M059J (cell line): ENCODE measurements at places on chromosomes 13 and 19. TPM values are rescaled to one million over a fixed set of nuclear protein-coding genes. Genes with fewer than 3 reads are reported as not detected.

- DNase-seq: no peak
These were observed 87.6 kb downstream of the ZNF429 start for GRCh38 chr19:21593008-21593481.

Gene OR7D2
- total RNA-seq: 0.05 and 0.12 TPM in 2 replicates

GRCh38 chr13:32537580-32538142 is 934 bp downstream of the N4BP2L2 start:
- no peak for DNase-seq

DNA sequence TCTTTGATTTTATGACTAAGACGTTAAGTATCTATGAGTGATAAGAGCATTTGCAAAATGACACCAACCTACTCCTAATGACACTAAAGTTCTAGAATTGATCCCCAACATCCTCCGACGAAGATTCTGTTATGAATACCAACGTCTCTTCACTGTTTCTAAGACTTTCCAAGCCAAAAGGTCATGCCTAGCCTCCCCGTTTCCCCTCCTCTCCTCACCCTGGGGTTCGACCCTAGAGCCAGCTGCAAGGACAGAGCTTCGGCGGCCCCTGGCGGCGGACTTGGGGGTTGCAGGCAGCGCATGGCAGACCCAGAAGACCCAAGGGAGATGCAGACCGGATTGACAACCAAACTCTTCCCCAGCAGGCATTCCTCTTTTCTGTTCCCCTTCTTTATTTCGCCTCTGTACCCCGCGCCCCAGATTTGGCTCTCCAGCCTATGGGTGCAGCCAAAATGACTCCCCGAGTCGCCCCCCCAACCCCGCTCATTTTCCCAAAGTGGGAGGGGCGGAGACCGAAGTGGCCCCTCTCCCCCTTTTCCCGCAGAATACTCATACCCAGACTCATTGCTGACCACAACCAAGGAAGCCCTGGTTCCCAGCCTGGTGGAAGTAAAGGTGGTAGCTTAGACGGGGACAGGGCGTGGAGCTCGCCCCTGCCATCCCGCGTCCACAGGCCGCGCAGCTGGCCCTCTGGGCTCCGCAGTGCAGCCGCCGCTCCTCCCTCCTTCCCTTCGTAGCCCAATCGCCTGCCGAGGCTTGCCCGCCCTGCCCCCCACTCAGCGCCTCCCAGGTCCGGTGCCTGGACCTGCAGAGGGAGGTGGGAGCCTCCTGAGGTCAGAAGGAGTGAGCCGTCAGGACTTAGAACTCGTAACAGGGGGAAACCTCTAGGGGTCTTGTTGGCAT is 4.1 kb upstream of the EML2 start:
- DNase-seq: peak; percentile 71

DNA sequence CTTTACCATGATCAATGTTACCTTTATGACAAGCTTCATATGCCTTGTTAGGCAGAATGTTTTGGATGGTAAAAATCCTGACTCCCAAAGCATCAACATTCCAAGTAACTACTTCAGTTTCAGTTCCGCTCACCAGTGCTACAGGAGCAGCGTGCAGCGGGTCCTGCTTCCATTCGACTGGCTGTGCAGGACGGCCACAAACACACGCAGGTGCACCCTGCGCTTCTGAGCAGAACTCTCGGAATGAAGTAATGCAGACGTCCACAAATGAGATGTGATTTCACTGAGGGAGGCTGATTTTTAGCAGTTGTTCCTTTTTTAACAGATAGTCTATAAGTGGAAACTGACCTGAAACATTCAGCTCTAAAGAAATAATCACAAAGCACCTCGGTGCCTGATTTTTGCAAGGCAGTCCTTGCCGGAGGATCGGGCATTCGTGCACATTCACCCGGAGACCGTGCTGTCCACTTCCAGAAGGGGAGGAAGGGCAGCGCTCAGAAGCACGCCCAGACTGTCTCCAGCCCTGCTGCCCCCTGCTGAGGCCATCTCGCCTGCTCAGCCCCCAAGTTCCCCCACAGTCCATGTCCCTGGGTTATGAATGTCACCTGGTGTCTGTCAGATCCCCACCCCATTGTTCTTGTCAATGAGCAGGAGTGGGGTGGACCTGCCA is 85.8 kb downstream of the RAB20 start:
- no peak for DNase-seq

- DNase-seq: no peak
These were observed 68.6 kb upstream of the MIR17HG start for GRCh38 chr13:91278888-91279287.

- DNase-seq: no peak
These were observed 19.1 kb downstream of the LRCH1 start for GRCh38 chr13:46571909-46572595.

- DNase-seq: peak; percentile 11
These were observed 8.5 kb upstream of the XPO4 start for GRCh38 chr13:20911037-20911436.

DNA sequence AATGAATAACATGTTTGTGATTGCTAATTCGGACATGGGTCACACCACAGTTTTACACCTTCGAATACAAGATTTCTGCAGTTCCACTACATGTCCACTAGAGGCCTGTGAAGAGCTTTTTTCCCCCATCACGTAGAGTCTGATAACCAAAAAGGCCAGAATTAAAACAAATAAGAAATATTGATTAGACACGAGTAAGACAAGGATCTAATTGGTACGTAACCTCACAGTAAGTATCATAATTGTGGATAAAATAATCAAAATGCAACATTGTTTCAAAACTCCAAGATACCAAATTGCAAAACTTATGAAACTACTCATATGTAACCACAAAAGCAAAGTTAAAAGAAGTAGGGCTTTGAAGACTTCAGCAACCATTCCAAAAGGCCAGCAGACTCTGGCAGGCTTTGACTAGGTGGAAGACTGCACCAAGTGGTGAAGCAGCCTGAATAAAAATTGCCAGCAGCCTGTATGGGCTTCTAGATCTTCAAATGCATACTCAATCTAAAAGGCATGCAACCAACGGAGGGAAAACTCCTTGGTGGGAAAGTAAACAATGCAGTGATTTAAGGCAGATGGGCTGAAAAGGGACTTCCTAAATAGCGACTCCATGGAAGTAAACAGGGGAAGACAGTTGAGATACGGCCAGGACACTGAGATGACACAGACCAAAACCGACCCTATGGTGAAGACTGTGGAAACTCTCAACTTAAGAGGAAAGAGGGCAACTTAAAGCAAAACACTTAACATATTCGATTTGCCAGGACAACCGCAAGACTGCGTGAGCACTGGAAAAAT is 56.7 kb downstream of the STARD13 start:
- DNase-seq: peak; percentile 64

Gene RNF225
- not detected in 2 replicates for total RNA-seq

DNA sequence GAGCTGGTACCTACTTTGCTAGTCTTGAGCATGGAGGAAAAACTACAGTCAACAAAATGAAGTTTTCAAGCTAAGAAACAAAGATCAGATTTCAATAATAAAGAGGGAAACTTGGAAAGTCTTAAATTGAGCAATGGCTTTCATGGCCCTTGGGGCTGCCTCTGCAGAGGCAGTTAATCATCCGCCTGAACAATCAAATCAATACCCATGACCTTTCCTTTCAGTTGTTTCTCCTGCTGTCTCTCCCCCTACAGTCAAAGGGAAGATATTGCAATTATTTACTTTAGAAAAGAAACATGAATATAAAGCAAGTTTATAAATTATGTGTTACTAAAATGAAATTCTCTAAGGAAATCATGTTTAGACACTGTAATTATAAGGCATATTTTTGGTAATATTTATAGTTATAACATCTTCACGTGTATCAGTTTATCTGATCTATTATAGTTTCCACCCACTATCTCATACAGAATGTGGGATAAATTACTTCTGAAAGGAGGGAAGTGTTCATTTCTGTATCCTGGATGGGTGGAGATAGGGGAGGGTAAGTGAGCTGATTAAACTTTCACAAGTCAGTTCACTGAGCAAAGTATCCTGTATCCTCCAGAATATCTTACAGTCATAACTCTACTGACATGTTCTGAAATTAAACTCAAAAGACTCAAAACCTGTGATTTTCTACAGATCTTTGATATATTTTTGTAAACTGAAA is 72.4 kb upstream of the TSC22D1 start:
- DNase-seq: no peak

Gene FPR1
- total RNA-seq: 3.6 and 3.8 TPM in 2 replicates

Gene CHAF1A
- 22.8 and 38.1 TPM in 2 replicates for total RNA-seq

Gene SLC7A10
- not detected in 2 replicates for total RNA-seq

Gene LILRA1
- total RNA-seq: not detected in 2 replicates

Gene ZGLP1
- 0.94 TPM in 1 of 2 replicates, not detected in the other for total RNA-seq

GRCh38 chr19:35388277-35389054 is 17.6 kb downstream of the GPR42 start:
- no peak for DNase-seq

GRCh38 chr19:16394681-16395375 is 70.2 kb downstream of the KLF2 start:
- DNase-seq: no peak

GRCh38 chr13:95378603-95379002 is 77.4 kb upstream of the ABCC4 start:
- no peak for DNase-seq

DNA sequence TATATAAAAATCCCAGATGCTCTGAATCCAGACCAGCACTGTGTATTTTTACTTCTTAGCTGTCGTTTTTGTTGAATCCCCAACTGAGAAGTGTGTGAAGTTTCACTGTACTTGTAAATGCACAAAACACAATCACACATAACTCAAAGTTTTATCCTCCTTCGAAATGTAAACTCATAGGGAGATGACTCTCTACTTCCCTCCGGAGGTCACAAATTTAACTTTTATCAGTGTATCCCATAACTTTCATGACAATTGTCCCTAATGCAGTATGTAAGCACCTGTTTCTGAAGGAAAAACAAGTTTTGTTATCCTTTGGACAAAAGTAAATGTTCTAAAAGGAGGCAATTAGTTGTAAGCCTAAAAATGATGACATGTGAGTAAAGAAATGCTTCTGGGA is 665.0 kb upstream of the SLITRK6 start:
- DNase-seq: no peak

DNA sequence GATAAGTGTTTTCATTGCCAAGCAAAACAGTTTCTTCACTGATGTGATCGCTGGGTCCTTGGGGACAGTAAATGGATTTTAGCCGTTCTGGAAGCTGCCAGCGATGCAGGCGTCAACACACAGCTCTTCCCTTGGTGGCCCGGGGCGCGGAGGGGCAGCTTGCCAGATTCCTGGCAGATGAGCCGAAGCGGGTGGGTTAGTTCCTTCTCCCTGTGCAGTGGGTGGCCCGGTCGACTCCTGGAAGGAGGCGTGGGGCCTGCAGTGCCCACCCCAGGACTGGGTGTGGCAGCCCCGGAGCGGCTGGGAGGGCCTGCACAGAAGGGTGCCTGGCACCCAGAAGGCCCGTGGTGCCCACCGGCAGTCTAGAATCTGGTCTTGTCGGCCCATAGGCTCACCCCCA is 69.0 kb downstream of the KDM4B start:
- no peak for DNase-seq

Gene CGB8
- 15.7 and 21.3 TPM in 2 replicates for total RNA-seq

Gene FGF21
- 0.37 TPM in 1 of 2 replicates, not detected in the other for total RNA-seq

Gene APOE
- total RNA-seq: 1.6 and 3.5 TPM in 2 replicates

DNA sequence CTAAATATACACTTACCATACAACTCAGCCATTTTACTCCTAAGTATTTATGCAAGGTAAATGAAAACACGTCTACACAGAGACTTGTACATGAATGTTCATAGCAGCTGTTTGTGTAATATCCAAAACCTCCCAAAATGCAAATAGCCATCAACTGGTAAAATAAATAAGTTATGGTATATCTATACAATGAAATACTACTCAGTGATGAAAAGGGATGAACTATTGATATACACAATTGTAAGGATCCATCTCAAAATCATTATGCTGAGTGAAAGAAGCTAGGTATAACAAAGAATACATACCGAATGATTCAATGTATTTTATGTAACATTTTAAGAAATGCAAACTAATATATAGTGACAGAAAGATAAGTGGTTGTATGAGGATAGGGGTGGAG is 149.8 kb upstream of the TNFSF11 start:
- DNase-seq: no peak

- DNase-seq: no peak
These were observed 26.7 kb upstream of the TDRD3 start for GRCh38 chr13:60370343-60370742.

GRCh38 chr13:102825921-102826706 is 19.7 kb upstream of the ERCC5 start:
- peak; percentile 85 for DNase-seq

Gene TPP2
- 27.2 and 34.4 TPM in 2 replicates for total RNA-seq

DNA sequence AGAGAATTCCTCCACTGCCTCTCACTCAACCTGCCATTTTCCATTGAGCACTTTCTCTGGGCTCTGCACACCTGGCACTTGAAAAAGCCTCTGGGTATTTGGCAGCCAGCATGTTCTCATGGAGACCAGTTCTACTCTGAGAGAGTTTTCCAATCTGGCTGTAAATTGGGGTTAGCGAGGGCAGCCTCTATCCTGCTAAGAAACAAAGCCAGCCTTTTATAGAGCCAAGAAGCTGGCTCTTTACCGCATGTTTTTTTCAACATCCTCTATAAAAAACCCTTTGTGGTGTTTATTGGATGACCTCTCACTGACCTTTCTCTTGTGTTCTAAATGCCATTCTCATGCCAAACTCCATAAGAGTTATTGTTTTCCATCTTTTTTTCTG is 52.6 kb upstream of the RCBTB2 start:
- peak; percentile 93 for DNase-seq

Gene MUC16
- not detected in 2 replicates for total RNA-seq

DNA sequence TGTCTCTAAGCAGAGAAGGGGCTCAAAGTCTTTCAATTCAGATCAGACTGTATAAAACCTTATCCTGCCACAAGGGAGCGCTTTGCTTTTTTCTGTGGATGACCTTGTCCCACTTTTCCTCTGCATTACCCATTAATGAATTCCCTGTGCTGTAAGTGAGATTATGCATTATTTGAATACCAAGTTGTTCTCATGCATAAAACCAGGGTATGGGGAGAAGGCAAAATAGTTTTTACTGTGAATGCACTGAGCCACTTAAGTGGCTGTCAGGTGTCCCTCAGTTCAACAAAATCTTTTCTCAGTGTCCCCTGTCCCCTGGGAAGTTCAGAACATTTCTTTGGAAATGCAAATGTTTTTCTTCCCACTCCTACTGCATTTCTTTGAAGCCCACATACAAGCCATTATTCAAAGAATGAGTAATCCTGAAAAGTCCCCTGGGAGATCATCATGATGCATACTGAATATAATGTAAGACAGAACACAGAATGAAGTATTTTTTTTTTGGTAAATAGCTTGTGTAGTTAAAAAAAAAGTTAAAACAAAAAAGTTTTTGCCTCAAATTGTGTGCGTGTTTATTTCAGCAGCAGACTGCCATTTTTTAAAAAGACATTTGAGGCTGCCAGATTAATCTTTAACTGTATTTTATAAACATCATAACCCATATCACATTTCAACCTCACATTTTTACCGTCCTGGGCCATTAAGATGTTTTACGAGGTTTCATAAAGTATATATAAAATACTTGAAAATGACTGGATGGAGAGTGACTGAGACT is 506.7 kb upstream of the PCDH9 start:
- no peak for DNase-seq

Gene MEIS3
- total RNA-seq: 3.3 and 5.4 TPM in 2 replicates

DNA sequence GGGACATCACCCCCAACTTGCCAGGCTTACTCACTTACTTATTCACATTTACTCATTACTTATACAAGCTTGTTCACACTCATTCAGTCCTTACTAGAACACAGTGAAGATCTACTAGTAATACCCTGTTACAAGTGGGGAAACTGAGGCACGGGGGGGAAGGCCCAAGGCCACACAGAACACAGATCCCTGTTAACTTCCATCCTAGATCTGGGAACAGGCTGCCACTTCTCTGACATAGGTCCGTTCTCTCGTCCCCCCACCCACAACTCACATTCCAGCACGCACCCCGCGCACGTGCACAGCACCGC is 1.5 kb upstream of the NRTN start:
- no peak for DNase-seq

Gene ZNF43
- total RNA-seq: 3.7 and 8.7 TPM in 2 replicates
